Vagina (tissue), 2 donors: ENCODE measurements at places on chromosomes 7 and 10.
A peak's percentile ranks its signal among the peaks of the same experiment; 100 is the strongest.

GRCh38 chr10:56091872-56092271, 269.2 kb downstream of the ZWINT start:
- H3K36me3 ChIP-seq: no peaks in the 10 kb centered on the region
- H3K4me1 ChIP-seq: no peaks in the 10 kb centered on the region
- DNase-seq: no peak
- H3K27me3 ChIP-seq: no peaks in the 10 kb centered on the region
- H3K4me3 ChIP-seq: no peak overlapping the region

DNA sequence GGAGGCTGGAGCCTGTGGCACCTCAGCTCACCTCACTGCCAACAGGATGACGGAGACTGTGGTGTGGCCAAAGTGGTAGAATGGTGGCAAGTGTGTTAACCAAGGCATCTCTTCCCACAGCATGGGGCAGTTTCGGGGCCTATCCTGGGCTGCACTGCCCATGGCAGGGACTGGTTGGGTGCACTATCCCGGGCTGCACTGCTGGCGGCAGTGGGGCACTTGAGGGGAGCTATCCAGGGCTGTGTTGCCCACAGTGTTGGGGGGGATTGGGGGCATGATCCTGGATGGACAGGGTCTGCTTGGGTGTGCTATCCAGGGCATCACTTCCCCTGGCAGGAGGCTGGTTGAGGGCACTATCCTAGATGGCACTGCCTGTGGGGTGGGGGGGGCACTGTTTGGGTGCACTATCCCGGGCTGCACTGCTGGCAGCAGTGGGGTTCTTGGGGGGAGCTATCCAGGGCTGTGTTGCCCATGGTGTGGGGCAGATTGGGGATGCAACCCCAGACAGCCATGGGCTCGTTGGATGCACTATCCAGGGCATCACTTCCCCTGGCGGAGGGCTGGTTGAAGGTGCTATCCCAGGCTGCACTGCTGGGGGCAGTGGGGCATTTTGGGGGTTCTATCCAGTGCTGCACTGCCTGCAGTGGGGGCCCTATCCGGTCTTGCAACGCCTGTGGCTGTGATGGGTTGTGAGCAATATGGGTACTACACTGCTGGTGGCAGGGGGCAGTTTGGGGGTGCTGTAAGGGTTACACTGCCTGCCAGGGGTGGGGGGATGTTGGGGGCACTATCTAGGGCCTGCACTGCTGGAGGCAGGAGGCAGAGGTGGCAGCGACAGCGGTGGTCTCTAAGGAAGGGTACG, 129.7 kb downstream of the ZNF248 start:
- H3K36me3 ChIP-seq: no peaks in the 10 kb centered on the region
- H3K27me3 ChIP-seq: no peaks in the 10 kb centered on the region
- no peak for DNase-seq
- H3K4me1 ChIP-seq: no peaks in the 10 kb centered on the region

GRCh38 chr7:17771901-17772408, 168.3 kb downstream of the SNX13 start:
- H3K27ac ChIP-seq: no peak overlapping the region
- H3K27me3 ChIP-seq: no peaks in the 10 kb centered on the region
- no peaks in the 10 kb centered on the region for H3K4me1 ChIP-seq
- no peak for DNase-seq
- no peaks in the 10 kb centered on the region for H3K36me3 ChIP-seq
- H3K4me3 ChIP-seq: no peak overlapping the region

DNA sequence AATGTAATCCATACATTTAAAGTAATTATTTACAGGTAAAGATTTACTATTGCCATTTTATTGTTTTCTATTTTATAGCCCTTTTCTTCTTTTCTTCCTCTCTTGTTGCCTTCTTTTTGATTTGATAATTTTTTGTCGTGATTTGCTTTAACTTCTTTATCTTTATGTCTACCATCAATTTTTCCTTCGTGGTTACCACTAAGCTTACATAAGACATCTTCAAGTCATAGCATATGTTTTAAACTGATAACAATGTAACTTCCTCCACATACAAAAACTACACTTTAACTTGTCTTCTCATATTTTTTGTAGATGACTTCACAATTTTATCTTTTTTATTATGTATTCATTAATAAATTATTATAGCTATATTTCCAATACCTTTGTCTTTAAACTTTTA, 316.6 kb downstream of the PLXDC2 start:
- no peaks in the 10 kb centered on the region for H3K36me3 ChIP-seq
- H3K27ac ChIP-seq: no peak overlapping the region
- H3K4me3 ChIP-seq: no peak overlapping the region
- H3K4me1 ChIP-seq: no peaks in the 10 kb centered on the region

- H3K27me3 ChIP-seq: no peaks in the 10 kb centered on the region
- no peaks in the 10 kb centered on the region for H3K4me1 ChIP-seq
- H3K27ac ChIP-seq: no peak overlapping the region
- no peaks in the 10 kb centered on the region for H3K36me3 ChIP-seq
- H3K4me3 ChIP-seq: no peak overlapping the region
- DNase-seq: no peak
Measured at GRCh38 chr10:24390746-24391145, 181.8 kb downstream of the KIAA1217 start.

DNA sequence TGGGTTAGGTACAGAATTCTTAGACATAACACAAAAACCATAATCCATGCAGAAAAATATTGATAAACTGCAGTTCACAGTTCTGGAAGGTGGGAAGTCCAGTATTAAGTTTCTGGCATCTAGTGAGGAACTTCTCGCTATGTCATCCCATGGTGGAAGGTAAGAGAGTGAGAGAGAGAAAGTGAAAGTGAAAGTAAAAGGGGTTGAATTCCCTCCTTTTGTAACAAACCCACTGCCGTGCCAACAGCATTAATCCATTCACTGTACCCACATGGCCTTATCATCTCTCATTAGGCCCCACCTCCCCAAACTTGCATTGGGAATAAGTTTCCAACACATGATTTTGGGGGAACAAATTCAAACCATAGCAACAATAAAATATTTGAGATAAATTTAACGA, 17.1 kb downstream of the ZNF485 start:
- DNase-seq: no peak
- no peaks in the 10 kb centered on the region for H3K27me3 ChIP-seq
- peak overlapping the region; percentile 13 for H3K4me3 ChIP-seq
- no peak overlapping the region for H3K27ac ChIP-seq
- H3K36me3 ChIP-seq: no peaks in the 10 kb centered on the region

- peaks cover 43% of the 10 kb centered on the region for H3K4me1 ChIP-seq
- no peaks in the 10 kb centered on the region for H3K36me3 ChIP-seq
- no peak overlapping the region for H3K27ac ChIP-seq
- no peaks in the 10 kb centered on the region for H3K27me3 ChIP-seq
- no peak for DNase-seq
Measured at GRCh38 chr10:132460691-132461090, 63.7 kb downstream of the PWWP2B start.

- no peak overlapping the region for H3K4me3 ChIP-seq
- no peaks in the 10 kb centered on the region for H3K36me3 ChIP-seq
- peaks cover 61% of the 10 kb centered on the region for H3K4me1 ChIP-seq
- peak overlapping the region; percentile 56 for H3K27ac ChIP-seq
- H3K27me3 ChIP-seq: no peaks in the 10 kb centered on the region
- no peak for DNase-seq
Measured at GRCh38 chr7:130882396-130882795, 148.4 kb upstream of the KLF14 start.
